NCI-H524 (cell line): ENCODE measurements at places on chromosomes 3 and 15.

- peak; percentile 23 for DNase-seq
Measured at GRCh38 chr3:123635217-123635616, 50.4 kb upstream of the HACD2 start.

GRCh38 chr3:126746395-126747177 is 42.5 kb downstream of the CHCHD6 start:
- peak; percentile 83 for DNase-seq

- DNase-seq: no peak
Measured at GRCh38 chr15:95277266-95277665, 1045.9 kb downstream of the MCTP2 start.

GRCh38 chr15:77607894-77608261 is 24.8 kb downstream of the LINGO1 start:
- peak; percentile 94 for DNase-seq

GRCh38 chr3:156456771-156457224 is 98.1 kb downstream of the SSR3 start:
- DNase-seq: no peak

DNA sequence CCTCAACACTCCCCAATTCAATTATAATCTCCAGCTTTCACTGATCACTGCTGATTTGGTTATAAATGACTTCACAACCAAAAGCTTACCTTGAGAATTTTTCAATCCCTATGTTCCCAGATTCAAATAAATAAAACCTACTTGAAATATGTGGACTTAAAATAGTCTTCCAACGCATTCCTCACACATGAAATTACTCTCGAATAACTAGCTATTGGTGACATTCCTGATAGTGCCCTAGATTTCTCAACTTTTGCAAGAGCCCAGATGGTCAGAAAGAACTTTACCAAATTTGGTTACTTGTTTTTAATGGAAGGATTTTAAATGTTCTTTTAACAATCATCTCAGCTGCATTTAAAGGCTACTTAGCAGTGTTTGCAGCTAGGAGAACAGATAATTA is 605.5 kb downstream of the FHIT start:
- no peak for DNase-seq

DNA sequence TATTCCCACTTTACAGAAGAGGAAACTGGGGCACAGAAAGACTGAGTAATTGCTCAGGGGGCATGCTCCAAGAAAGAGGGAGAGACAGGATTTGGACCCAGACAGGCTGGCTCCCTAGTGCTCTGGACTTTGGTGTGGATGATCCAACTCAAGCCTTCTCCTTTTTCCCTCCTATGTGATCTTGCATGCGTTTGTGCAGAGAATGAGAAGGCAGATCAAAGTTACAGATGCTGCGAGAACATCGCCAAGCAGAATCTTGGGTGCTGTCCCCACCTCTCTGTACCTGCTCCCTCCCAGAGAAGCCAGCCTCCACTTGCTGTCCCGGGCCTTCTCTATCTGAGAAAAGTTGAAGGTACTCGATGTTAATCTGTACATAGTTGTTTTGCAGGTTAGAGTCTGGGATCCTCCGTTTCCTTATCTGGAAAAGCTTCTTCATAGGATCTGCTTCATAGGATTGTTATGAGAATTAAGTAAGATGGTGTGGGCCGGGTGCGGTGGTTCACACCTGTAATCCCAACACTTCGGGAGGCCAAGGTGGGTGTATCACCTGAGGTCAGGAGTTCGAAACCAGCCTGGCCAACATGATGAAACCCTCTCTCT is 10.2 kb downstream of the GNB5 start:
- DNase-seq: no peak

GRCh38 chr3:120848503-120848902 is 59.5 kb upstream of the STXBP5L start:
- no peak for DNase-seq

- no peak for DNase-seq
Measured at GRCh38 chr3:176780766-176781165, 416.5 kb downstream of the TBL1XR1 start.

DNA sequence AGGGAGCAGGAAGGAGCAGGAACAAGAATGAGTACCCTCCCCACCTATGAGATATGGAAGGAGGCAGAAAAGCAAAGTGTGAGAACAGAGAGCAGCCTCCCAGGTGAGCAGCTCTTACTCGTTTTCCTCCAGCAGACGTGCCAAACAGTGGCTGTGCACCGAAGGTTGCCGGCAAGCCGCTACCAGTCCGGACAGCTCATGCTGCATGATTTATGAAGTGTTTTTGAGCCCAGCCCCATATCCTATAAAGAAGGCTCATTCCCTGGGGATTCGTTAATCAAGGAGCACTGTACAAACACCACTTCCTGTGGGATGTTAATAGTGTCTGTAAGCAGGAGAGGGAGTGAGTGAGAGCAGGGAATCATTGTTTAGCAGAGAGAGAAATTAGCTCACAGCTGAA is 118.3 kb upstream of the FOXB1 start:
- peak; percentile 94 for DNase-seq

DNA sequence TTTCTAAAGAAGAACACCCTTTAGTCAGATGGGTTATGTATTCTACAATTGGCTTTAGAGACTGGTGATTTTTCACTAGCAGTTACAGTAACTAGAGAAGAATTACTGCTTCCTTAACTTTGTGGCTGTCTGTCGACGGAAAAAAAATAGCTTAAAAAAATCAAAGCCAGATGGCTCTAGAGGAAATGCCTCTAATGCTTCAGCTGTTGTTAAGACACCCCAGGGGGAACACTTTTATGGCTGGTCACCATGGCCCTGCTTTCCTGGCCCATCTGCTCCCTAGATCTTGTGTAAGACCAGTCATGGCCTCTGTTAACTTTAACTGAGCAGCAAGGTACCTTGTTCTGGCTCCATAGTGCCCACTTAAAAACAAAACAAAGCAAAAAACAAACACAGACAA is 198.6 kb upstream of the PLSCR5 start:
- peak; percentile 93 for DNase-seq

DNA sequence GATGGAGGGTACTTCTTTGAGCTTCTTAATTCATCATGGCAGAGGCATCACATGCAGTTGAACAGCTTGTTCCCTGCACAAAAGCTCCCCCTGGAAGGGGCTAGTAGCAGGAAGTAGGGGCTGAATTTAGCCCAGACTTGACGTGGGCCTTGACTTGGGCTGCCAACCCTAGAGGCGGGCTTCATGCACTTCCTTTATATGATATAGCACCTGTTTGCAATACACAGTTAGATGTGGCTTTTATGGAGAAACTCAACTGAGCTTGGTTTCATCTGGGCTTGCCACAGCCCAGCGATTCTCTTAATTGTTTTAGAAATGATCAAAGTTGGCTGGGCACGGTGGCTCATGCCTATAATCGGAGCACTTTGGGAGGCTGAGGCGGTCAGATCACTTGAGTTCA is 33.7 kb upstream of the ADGRG7 start:
- DNase-seq: no peak

- peak; percentile 9 for DNase-seq
Measured at GRCh38 chr3:77147836-77148578, 108.1 kb downstream of the ROBO2 start.

- DNase-seq: no peak
Measured at GRCh38 chr3:95120921-95121320, 1058.1 kb downstream of the NSUN3 start.

DNA sequence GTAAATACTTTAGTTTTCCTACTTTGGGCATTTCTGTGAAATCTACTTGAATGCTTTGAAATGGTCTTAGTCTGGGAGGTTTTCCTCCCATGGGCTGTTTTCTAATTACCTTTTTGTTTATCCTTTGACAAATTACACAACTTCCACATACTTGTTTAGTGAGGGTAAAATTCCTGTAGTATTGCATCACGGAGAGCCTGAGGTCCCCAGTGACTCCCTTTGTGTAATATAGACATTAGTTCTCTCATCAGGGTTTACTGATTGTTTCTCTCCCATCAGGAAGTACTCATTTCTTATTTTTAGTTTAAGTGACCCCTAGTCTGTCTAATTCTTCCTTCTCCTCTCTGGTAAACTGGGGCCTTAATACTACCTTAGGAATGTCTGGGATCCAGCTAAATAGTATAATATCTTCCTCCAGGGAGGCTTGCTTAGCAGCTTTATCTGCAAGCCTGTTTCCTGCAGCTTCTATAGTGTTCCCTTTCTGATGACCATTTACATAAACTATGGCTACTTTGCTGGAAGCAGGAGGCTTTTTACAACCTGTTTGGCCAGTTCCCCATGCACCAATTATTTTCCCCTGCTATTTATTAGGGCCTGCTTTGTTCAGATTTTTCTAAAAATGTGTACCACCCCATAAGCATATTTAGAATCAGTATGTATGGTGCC is 87.2 kb upstream of the XCR1 start:
- no peak for DNase-seq

- DNase-seq: no peak
Measured at GRCh38 chr3:168138421-168138820, 42.7 kb upstream of the GOLIM4 start.

GRCh38 chr3:81624756-81625155 is 136.7 kb downstream of the GBE1 start:
- DNase-seq: no peak

GRCh38 chr3:185983495-185984141 is 45.8 kb upstream of the TRA2B start:
- peak; percentile 65 for DNase-seq

GRCh38 chr3:117837391-117837790 is 1127.8 kb downstream of the TUSC7 start:
- no peak for DNase-seq

- DNase-seq: no peak
Measured at GRCh38 chr3:196454935-196455334, 22.7 kb upstream of the UBXN7 start.

DNA sequence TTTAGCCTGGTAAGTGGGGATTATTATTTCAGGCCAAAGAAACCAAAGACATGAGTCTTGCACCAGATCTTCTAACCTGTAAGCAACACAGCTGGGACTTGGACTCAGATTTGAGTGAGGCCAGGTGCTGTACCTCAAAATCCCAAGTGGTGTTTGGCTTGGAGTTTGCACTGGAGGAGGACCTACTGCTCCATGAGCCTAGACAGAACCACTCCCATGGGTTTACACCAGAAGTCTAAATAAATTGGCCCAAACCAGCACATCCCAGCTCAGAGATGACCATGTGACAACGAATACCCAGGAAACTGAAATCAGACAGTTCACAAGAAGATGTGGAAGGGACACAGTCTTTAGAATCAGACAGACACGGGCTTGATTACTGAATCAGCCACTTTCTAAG is 47.5 kb downstream of the MINAR1 start:
- no peak for DNase-seq

DNA sequence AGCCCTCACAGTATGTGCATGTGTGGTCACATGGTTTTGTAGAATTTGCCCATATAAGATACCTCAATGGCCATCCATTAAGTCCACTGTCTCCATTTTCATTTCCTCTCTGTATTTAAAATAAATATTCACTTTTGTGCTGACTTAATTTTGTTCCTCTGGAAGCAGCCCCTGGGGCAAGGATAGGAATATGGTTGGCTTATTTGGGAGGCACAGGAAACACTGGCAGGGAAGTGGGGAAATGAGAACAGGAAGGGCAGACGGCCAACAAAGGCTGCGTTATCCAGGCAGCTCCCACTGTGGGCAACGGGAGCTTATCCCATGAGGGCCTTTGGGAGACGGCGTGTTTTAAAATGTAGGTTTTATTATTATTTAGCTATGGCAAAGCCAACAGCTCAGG is 148.6 kb downstream of the SHQ1 start:
- no peak for DNase-seq

DNA sequence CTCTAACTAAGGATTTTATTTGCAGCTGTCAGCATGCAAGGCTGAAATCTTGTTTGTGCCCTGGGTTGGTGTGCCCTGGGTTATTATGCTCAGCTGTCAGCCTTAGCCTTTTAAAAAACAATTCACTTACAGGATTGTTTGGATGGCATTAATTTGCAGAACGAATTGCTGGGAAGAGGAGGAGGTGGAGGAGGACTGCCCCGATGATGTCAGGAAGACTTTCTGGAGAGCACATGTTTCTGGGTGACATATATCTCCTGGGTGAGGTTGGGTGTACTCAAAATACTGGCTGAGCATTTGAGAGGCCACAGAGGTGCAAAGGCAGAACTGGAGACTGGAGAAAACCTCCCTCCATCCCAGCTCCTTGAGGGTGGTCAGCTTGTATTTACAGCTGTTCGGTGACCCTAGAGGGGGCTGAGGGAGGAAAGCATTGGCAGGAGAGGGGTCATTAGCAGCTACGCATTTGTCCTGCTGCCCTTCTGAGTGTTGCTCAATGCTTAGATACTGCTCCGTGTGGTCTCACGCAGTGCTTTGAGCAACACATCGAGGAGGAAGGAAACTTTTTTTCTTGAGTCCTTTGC is 59.8 kb upstream of the PSMD6 start:
- no peak for DNase-seq

DNA sequence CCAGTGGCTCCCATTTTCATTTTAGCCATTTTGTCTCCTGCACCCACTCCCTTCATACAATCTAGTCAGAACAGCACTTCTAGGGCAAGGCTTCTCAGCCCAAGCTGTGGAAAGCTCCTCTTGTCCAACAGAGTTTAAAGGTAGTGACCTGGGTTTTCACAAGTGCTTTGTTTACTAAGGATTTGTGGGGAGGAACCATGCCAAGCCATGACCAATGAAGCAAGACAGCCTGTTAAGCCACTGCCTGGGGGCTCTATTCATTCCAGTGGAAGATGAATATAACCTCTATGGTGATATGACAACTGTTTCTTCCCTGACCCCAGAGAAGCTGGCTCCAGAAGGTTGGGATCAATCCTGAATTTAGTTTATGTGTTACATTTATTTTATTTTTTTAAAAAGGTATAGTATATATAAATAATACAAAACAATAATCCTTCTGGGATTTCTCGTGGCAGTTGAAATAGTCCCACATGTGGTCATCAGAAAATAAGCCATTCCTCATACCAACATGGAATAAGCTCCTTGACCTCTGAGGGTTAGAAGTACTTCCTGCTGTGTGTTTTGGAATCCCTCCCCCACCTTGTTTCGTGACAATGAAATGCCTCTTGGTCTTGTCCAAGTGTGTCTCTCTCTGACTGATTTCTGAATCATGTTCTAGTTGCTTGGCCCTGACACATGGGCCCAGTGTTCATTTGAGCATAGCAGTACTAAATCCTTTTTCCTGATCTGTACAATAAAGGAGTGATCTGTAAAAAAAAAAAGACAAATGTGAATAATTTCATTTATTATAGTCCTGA is 13.3 kb upstream of the THUMPD3 start:
- no peak for DNase-seq

GRCh38 chr3:23202203-23202920 is 765 bp upstream of the UBE2E2 start:
- peak; percentile 33 for DNase-seq

GRCh38 chr3:109023656-109024254 is 70.1 kb upstream of the GUCA1C start:
- peak; percentile 85 for DNase-seq

- DNase-seq: peak; percentile 23
Measured at GRCh38 chr15:77944002-77944867, 133.3 kb downstream of the TBC1D2B start.

GRCh38 chr3:180421721-180422120 is 180.2 kb upstream of the TTC14 start:
- no peak for DNase-seq

- peak; percentile 93 for DNase-seq
Measured at GRCh38 chr15:65304381-65305149, at the start of gene RNU5B-1. TSS of gene RNU5B-1 (plus strand) at chr15:65304677.

DNA sequence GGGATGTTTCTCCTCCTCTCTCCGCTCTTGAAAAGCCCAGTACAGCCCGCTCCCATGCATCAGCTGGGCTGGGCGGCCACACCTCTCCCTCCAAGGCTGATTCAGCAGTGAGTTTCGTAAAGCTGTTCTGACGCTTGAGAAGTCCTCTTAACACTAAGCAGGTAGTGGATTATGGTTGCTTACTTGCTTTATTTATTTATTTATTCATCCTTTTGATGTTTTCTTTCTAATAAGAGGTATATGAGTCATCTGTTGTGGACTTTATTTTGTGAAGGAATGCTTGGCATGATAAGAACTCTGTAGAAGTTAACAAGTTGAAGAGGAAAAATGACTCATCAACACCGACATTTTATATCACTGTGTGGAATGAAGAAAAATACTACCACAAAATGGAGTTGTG is 285.0 kb downstream of the SQOR start:
- DNase-seq: no peak
